Esophagus squamous epithelium (tissue), 5 donors: ENCODE measurements at places on chromosomes 12 and 14. TPM values are rescaled to one million over a fixed set of nuclear protein-coding genes. Genes with fewer than 3 reads are reported as not detected.

DNA sequence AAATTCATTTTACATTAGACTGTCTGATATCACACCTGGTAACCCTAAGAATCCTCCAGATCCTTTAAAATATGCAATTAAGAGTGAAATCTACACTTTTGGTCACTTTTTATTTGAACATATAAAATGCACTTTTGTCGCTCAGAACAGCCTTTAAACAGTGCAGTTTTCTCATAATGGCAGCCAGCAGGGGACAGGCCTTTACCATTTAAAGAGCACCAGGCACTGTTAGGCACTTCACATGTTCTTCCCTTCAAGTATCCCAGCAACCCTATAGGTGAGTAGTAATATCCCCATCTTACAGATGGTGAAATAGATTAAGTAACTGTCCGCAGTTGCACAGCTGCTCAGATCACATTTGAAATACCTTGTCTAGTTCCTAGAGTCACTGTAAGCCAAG is 11.3 kb upstream of the SAMD4A start:
- no peak overlapping the region for H3K4me3 ChIP-seq
- no peak overlapping the region for H3K27ac ChIP-seq
- H3K27me3 ChIP-seq = no peaks in the 10 kb centered on the region

DNA sequence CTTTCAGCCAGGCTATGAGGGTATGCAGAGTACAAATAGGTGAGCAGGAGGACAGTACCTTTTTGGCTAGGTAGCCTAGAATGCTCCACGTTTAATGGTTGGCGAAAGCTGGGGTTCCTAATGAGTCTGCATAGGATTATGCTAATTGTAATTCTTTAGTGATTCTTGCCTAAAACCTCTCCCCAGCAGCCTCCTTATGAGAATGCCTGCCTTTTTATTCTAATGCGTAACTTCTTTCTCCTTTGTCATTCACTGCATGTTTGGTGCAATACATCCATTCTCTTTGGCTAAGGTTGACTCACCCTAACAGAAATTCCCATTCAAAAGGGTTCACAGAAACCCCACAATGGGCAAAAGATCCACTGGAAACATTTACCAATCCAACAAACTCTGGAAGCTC is 752.2 kb downstream of the FSCB start:
- no peaks in the 10 kb centered on the region for H3K36me3 ChIP-seq
- H3K4me1 ChIP-seq = no peaks in the 10 kb centered on the region
- H3K4me3 ChIP-seq = no peak overlapping the region

The KRT3 gene
- 0.61 TPM for total RNA-seq

The CCDC197 gene
- not detected for total RNA-seq

The KRT82 gene
- total RNA-seq = not detected
